ENCODE measurements at places on chromosomes 4 and X. TPM values are rescaled to one million over a fixed set of nuclear protein-coding genes. Genes with fewer than 3 reads are reported as not detected.

Gene UCP1
- total RNA-seq = 0.29 TPM

Gene GJB1
- not detected for total RNA-seq

Gene BGN
- 2.1 TPM for total RNA-seq

DNA sequence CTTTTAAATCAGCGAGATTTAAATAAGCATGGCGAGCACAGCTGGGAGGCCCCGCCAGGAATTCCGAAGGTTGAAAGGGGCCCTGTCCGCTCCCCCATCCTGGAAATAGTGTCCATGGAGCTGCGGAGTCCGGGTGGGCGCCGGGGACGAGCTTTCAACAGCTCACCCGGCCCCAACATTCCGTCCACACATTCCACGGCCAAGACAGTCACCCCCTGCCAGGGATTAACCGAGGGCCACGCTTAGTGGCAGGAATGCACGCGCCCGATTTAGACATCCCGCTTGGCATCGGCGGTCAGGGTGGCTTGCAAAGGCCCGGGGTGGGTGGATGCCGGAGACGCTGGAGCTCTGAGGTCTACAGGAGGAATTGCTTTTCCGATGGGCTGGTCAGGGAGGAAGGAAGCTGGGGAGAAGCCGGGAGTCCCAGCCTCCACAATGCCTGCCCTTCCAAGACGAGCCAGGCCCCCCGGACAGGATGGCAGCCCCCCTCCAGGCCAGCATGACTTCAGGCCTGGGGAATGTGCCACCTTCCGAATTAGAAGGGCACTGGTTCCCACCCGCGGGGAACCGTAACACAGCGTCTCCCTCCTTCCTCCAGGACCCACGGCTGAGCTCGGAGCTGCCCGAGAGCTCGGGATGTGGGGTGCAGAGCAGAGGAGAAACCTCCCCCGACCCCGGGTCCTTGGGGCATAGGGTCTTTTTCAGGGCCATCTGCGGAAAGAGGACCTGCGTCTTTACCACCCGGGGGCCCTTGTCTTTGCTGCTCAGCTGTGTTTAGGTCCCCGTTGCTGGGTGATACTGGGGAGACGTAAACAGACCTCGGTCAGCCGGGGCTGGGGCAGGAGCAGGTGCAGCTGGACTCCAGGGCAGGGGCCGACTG, 26.9 kb upstream of the PPP2R3B start:
- H3K27me3 ChIP-seq = no peaks in the 10 kb centered on the region
- peak overlapping the region; percentile 66 for H3K27ac ChIP-seq
- H3K4me1 ChIP-seq = peaks cover 11% of the 10 kb centered on the region
- peak; percentile 51 for DNase-seq
- peak overlapping the region; percentile 22 for H3K4me3 ChIP-seq

DNA sequence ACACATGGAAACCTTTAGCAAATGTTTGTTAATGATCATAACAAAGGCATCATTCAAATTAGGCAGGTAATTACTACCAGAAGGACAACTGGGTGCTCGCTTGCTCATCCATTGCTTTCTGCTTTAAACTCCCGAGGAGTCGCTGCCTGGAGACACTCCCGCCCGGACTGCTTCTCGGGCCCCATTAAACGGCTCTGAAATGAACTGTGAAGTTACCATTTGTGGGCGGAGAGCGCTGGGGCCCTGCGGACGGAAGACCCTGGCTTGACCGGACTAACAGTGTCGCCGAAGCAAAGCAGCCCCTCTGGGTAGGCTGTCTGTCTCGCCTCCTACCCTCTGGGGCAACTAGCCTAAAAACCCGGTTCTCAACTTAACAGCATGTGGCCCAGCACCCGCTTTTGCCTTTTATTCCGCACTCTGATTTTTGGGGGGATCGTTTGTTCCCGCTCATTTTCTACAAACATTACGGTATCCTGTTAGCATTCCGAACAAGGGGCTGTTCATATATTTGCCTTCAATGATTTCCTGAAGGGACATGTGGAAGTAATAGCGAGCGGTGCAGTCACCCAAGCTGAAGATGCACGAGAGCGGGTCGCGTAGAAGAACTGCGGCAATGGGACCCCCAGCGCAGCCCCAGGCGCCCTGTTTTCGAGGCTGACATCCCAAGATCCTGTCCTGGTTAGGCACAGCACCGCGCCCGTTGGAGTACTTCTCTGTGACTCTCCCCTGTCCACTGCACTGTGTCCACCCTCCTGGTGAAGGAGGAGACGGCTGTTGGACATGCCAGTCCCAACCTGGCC, 1.6 kb upstream of the PDGFRA start:
- peak overlapping the region; percentile 58 for H3K4me3 ChIP-seq
- peaks cover 92% of the 10 kb centered on the region for H3K27me3 ChIP-seq
- H3K4me1 ChIP-seq = no peaks in the 10 kb centered on the region
- peak; percentile 64 for DNase-seq

Gene CXCL6
- 8.0 TPM for total RNA-seq

GRCh38 chr4:160299608-160300007, 1196.7 kb downstream of the RAPGEF2 start:
- H3K27me3 ChIP-seq = no peaks in the 10 kb centered on the region
- no peak overlapping the region for H3K4me3 ChIP-seq
- no peak overlapping the region for H3K27ac ChIP-seq

DNA sequence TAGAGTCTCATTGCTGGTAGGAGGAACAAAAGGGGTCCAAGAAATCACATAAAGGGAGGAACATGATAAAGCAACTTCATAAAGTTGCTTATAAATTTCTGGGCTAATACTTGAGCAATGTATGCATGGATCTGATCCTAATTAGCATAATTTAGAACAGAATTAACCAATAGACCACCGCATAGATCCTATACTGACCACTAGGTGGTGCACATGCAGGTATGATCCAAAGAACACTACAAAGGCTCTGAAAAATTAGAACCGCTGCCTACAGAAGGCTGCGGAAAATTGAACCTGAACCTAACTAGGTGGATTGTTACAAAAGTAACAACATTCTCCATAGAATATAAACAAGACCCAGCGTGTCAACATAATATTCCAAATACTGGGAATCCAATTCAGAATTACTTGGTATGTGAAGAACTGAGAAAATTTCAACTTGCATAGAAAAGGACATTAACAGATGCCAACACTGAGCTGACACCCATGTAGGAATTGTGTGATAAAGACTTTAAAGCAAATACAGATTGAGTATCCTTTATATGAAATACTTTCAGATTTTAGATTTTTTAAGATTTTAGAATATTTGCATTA, 23.3 kb downstream of the BRCC3 start:
- H3K4me1 ChIP-seq = no peaks in the 10 kb centered on the region
- H3K36me3 ChIP-seq = no peaks in the 10 kb centered on the region
- DNase-seq = no peak
- H3K27me3 ChIP-seq = no peaks in the 10 kb centered on the region
- no peak overlapping the region for H3K4me3 ChIP-seq

DNA sequence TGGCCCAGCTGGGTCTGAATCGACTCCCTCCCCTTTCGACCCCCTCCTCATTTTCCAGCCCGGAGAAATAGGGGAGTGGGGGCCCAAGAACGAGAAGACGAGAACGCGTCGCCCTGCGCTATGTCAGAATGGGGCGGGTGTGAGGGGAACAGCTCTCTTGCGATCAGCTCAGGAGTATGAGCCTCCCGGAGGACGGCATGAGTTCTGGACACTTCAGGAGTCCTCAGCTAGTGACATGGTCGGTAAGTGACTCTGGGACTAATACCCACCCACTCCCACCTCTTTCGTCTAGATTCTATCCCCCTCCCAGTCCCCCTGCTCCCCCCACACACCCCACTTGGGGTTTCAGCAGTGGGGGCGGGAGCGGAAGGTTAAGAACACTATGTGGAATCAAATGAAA, 944 bp downstream of the KLF8 start:
- H3K27me3 ChIP-seq = no peaks in the 10 kb centered on the region
- no peaks in the 10 kb centered on the region for H3K4me1 ChIP-seq
- peak overlapping the region; percentile 55 for H3K4me3 ChIP-seq
- peak; percentile 43 for DNase-seq
- H3K27ac ChIP-seq = no peak overlapping the region

GRCh38 chr4:94575652-94576051, 123.9 kb downstream of the PDLIM5 start:
- H3K27ac ChIP-seq = 0 out of 2 replicates have a peak overlapping the region, but pooled peaks have one; percentile 14
- DNase-seq = no peak
- H3K4me1 ChIP-seq = 0 out of 2 replicates have a peak, but pooled peaks cover 3% of the 10 kb centered on the region
- no peak overlapping the region for H3K4me3 ChIP-seq
- no peaks in the 10 kb centered on the region for H3K27me3 ChIP-seq
- H3K36me3 ChIP-seq = no peaks in the 10 kb centered on the region

Gene C4orf51
- total RNA-seq = not detected

DNA sequence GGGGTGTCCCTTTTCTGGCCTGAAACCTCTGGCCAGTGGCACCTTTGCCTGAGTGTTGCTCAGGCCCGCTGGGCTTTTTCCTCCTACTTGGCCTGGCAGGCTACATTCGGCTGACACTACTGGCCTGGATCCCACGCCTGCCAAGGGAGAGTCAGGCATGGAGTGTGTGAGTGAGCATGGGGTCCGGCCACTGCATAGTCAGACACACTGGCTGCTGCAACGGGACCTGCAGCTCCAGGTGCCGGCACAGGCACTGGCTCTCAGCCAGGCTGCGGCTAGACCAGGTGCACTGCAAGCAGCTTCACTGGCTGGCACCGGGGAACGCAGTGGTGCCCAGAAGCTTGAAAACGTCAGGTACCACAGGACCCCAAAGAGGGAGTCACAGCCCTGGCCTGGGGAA, 434.9 kb downstream of the ARHGAP24 start:
- H3K27ac ChIP-seq = no peak overlapping the region
- no peak for DNase-seq
- H3K4me1 ChIP-seq = no peaks in the 10 kb centered on the region
- no peaks in the 10 kb centered on the region for H3K27me3 ChIP-seq

DNA sequence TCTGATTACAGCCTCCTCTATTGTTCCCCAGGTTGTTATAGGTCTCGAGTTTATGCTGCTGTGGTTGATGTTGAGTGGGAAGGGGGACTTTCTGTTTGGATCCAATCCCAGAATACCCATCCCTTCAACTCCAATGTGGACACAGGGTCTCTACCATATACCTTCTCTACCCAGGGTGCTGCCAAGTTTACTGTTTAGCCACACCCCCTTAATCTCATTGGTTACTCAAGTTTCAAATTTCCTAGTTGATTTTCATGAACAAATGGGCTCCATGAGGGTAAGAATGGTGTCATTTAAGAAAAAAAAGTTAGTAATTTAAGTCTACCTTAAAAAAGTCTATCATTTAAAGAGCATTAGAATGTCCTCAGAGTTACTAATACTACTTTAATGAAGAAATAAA, 3.6 kb upstream of the SPP1 start:
- H3K27ac ChIP-seq = no peak overlapping the region
- peaks cover 7% of the 10 kb centered on the region for H3K4me1 ChIP-seq
- no peaks in the 10 kb centered on the region for H3K36me3 ChIP-seq
- H3K4me3 ChIP-seq = no peak overlapping the region
- H3K27me3 ChIP-seq = no peaks in the 10 kb centered on the region

DNA sequence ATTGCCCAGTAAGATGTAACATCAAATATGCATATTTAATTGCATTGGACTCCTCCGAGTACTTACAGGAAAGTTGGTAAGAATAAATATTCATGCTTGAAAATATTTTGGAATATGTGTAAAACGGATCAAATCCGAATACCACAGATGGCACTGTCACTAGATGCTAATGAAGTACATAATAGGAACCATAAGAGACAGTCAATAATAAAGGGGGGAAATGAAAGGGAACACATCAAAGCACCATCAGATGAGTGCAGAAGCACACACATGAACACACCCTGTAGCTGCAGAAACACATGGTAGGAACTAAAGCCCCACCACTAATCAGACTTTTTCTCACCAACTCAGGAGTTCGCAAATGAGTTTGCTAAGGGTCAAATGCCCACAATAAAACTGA, 52.2 kb upstream of the PAGE5 start:
- DNase-seq = no peak
- H3K36me3 ChIP-seq = no peaks in the 10 kb centered on the region
- H3K4me1 ChIP-seq = no peaks in the 10 kb centered on the region
- H3K27ac ChIP-seq = no peak overlapping the region
- no peak overlapping the region for H3K4me3 ChIP-seq
- no peaks in the 10 kb centered on the region for H3K27me3 ChIP-seq

DNA sequence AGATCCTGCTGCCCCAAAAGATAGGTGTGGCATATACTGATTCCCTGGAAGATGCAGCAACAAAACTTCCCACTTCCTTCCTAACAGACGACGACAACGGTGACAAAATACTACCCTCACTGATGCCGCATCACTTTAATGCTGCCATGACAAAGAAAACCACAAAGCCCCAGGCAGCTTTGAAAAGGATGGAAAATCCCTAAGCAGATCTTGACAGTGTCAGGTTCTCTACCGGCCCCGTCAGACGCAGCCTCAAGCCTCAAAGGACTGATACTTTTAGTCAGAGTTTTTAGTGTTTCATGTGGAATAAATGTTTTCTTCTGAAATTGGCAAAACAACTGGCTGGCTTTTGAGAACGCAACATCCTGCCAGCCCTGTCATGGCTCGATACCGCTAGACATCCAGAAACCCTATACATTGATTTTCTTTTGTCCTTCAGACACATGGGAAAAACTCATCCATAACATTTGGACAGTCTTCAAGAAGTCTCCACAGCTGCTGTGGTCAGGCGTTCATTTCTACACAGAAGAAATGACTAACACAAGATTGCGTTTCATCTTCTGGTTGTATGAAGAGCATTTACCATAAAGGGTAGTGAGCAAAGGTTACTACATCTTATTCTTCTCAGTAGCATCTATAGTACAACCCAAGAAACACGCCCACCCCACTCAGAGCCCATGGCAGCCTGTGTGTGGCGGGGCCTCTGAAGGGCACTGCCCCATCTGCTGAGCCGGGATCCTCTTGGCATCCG, 60.1 kb downstream of the GATB start:
- H3K27me3 ChIP-seq = no peaks in the 10 kb centered on the region
- H3K27ac ChIP-seq = no peak overlapping the region
- H3K4me1 ChIP-seq = no peaks in the 10 kb centered on the region

Gene ACSL4
- total RNA-seq = 47.0 TPM

DNA sequence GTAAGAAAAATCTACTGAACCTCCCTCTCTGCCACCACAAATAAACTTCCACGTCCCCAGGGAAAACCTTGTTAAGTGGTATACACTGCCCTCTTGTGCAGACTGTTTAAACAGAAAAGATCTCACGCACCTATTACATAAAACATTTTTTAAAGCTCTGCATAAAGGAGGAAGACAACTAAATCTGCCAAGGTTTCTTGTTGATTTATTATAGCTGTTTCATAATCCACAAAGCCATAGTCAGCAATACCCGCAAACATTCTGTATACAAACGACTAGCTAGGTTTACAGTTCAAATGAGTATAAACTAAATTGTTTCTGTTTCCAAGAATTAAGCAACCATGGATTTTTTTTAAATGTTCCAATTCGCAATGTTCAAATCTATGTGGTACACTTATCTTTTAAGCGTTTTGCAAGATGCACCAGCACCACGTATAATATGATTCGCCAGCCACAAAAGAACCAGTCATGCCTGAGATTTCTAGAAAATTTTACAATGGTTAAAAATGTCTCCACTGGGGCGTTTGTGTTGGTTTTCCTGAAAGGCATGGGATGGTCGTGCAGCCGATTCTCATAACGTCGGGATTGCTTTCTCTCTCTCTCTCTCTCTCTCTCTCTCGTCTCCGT, 164.6 kb downstream of the PRKX start:
- no peak overlapping the region for H3K27ac ChIP-seq
- H3K27me3 ChIP-seq = no peaks in the 10 kb centered on the region
- peaks cover 2% of the 10 kb centered on the region for H3K4me1 ChIP-seq
- no peak overlapping the region for H3K4me3 ChIP-seq

Data from H1 (cell line).